Thymus (tissue), 14 donors: ENCODE measurements at places on chromosomes 11 and 22. TPM values are rescaled to one million over a fixed set of nuclear protein-coding genes. Genes with fewer than 3 reads are reported as not detected.
A peak's percentile ranks its signal among the peaks of the same experiment; 100 is the strongest.

DNA sequence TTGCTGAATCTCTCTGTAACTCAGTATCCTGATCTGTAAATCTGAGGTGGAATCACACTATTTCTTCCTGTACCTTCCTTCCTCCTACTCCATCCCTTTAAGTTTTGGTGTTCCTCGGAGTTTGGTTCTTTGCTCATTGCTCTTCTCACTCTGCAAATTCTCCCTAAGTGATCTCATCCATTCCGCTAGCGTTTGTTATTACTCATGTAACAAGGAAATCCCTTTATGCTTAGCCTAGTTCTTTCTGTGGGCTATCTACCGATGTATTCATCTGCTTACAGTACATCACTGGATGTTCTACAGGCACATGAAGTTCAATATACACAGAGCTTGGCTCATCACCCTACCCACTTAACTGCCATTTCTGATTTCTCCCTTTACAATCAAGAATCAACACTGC lies 1.6 kb upstream of the CEP295 start:
- no peak for DNase-seq

DNA sequence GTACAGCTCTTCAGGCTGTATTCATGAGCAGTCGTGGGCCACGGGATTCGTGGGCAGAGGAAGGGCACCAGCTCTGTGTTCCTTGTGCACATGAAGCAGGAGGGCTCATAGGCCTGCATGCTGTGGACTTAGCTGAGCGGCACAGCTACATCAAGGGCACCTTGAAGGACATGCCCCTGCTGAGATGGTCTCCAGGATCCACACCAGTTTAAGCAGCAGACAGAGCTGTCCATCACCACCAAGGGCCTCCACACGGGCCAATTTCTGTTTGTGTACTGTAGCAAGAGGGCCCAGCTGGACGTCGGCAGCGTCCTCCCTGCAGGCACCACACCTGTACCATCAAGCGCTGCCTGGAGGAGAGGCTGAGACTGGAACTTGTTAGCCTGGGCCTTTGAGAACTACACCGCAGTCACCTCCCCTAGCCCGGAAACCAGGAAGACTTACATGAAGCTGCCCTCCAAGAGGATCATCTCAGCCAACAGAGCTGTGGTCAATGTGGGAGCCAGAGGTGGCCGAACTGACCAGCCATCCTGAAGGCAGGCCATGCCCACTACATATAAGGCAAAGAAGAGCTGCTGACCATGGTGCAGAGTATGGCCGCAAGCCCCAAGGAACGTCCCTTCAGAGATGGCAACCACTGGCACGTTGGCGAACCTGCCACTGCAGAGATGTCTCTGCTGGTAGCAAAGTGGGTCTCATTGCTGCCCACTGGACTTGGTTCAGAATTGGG lies 32.7 kb upstream of the GNB1L start:
- DNase-seq, result no peak

DNA sequence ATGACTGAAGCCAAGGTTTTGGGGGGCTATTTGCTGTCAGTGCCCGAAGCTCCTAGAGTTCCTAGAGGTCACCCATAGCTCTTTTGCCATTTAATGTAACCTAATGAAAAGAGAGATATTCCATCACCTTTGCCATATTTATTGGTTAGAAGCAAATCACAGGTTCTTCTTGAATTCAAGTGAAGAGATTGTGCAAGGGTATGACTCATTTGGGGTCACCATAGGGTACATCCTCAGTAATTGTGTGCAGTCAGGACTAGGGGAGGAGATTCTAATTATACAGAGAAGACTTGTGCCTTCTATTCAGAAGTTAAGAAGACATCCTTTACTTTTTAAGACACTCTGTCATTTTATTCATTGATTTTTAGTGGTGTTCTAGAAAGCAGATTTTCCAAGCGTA lies 6.9 kb upstream of the PRAME start:
- no peak for DNase-seq

GRCh38 chr11:46296528-46297448 lies 19.3 kb downstream of the CREB3L1 start:
- no peak for DNase-seq

Gene RRM1
- 109 TPM for total RNA-seq

DNA sequence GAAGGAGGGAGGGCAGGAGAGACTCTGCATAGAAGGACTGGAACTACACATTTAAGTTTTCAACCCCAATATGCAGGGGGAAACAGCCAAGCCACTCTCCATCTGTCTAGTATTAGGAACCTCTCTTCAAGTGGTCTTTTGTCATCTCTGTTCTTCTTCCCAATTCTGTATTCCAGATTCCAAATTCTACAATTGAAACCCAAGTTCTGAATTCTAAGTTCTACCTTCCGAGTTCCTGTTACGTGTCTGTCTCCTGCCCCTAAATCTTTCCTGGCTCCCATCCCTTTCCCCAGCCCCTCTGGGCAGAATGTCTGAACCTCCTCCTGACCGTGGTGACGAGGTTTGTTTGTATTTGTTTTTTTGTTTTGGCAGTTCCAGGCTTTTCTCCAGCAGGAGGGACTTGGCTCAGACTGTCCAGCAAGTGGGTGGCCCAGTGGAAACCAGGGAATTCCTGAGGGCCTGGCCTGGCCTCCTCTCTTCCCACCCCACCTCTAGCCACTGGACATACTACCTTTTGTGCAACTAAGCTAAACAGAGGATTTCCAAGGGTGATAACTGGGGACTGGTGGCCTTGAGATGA lies 1.6 kb upstream of the THOC5 start:
- no peak for DNase-seq

Gene KCNQ1
- 0.94 TPM for total RNA-seq

DNA sequence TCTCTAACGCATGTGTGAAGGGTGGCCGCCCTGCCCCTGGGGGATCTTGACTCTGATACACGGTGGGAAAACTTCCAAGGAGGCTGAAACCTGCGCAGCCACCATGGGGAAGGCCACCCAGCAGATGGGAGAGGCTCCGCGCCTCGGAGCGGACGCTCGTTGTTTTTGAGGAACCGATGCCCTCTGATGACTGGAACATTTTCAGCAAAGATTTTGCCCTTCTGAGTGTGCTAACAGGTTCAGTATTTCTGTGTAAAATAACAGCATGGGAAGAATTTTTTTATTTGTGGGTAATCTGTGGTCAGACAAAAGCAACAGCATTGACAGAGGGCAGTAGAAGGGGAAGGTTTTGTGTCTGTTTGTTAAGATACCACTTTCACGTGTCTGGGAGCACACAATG lies 16.7 kb downstream of the MB start:
- no peak for DNase-seq

GRCh38 chr11:13314676-13315394 lies 37.2 kb downstream of the BMAL1 start:
- DNase-seq, result no peak

DNA sequence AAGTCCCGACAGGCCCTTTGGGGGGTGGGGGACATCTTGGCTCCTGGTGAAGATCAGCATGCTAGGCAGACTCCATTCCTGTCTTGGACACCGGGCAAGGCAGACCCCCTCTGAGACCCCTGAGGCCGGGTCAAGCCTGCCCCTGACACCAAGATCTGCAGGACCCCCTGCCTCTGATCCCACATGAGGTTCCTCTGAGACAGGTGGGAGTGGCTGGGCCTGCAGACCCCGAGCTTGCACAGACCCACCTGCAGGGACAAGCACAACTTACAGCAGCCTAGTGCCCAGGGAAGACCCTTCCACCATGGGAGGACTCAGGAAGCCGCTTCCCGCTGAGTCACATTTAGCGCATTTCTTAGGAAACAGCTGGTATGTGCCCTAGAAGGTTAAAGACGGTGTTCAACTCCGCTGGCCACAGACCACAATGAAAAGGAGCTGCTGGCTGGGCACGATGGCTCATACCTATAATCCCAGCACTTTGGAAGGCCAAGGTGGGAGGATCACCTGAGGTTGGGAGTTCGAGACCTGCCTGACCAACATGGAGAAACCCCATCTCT lies 15.5 kb downstream of the ARVCF start:
- no peak for DNase-seq

GRCh38 chr11:120554766-120555432 lies 43.4 kb downstream of the GRIK4 start:
- no peak for DNase-seq

GRCh38 chr11:87463486-87464102 lies 425.9 kb downstream of the TMEM135 start:
- no peak for DNase-seq

DNA sequence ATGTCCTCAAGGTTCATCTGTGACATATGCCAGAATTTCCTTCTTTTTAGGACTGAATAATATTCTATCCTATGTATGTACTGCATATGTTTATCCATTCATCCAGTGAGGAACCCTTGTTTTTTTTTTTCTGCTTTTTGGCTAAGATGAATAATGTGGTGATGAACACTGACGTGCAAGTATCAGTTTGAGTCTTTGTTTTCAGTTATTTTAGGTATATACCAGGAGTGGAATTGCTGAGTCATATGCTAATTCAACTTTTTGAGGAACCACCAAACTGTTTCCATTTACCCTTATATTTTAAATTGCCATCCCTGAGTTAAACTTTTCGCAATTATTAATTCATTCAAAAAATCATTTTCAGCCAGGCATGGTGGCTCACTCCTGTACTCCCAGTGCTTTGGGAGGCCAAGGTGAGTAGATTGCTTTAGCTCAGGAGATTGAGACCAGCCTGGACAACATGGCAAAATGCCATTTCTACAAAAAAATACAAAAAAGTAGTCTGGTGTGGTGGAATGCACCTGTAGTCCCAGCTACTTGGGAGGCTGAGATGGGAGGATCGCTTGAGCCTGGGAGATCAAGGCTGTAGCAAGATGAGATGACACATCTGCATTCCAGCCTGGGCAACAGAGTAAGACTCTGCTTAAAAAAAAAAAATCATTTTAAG lies 64.2 kb downstream of the MICAL2 start:
- DNase-seq, result peak; percentile 35

Gene OR52I1
- total RNA-seq, result under 0.01 TPM

DNA sequence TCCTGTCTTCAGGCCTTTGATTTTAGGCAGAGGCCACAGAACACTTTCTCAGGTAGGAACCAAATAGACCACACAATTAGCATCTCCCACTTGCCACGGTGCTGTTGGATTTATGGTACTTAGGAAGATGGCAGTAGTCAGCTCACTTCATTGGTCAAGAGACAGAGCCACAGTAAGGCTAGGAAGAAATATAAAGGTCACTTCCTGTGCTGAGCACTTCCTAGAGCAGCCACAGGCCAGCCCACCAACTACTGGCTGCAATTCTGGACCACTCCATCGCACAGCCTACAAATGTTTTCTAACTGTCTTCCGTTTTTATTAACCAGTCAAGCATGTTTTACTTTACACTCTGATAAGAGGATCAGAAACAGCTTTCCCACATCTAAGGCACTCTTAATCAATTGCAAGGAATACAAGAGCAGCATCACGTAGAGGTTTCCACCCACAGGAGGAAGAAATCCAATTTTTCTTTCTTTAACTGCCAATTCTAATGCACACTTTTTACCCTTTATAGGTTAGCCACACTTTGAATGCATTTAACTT lies 54.7 kb downstream of the ABTB2 start:
- DNase-seq, result no peak

GRCh38 chr11:122628810-122629555 lies 26.5 kb upstream of the UBASH3B start:
- DNase-seq, result peak; percentile 77

Gene SLC22A12
- total RNA-seq, result not detected

Gene NCAM1
- 0.47 TPM for total RNA-seq

DNA sequence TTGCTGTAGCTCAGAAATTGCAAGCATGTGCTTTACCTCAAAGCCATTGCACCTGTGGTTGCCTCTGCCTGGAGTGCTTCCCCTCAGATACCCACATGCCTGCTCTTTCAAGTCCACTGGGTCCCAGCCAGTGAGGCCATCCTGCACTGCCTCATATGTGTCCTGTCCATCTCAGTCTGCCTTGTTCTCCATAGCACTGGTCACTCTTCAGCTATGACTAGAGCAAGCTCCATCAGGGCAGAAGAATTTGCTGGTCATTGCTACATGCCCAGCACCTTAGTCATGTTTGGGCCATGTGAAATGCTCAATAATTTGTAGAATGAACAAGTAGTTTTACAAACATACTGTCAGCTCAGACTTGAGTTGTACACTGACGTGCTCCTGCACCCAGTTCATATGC lies 64.4 kb upstream of the HORMAD2 start:
- no peak for DNase-seq

Gene MRPL21
- total RNA-seq, result 101 TPM

- no peak for DNase-seq
Measured at GRCh38 chr11:116689413-116690127, 83.2 kb downstream of the BUD13 start.

Gene SAA4
- total RNA-seq, result 0.61 TPM

Gene CCDC73
- 0.05 TPM for total RNA-seq

GRCh38 chr11:34483106-34483874 lies 30.3 kb downstream of the ELF5 start:
- no peak for DNase-seq

Gene HTR3A
- 0.52 TPM for total RNA-seq

DNA sequence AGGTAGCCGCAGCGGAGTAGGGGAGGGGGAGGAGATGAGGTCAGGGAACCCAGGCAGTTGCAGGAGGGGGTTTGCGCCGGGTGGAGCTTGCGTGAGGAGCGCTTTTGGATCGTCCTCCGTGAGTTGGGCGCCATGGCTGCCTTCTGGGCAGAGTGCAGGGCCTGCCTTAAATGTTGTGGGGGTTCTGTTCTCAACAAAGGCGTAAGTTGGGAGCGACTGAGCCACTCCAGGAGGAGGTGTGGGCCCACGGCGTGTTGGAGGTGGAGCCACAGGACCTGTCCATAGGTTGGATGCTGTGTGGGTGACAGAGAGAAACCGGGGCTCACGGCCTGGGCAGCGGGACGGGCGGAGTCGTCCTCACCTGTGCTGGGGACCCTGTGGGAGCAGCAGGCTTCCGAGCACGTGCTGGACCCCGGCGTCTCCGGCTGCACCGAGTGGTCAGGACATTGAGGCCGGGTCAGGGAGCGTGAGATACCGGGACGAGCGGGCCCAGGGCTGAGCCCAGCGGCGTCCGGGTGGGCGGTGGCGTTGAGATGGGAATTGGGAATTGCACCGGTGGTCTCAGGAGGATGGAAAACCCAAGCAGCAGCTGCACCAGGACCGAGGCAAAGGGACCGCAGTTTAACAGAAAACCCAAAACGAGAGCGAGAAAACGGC lies 977 bp upstream of the PGGHG start:
- DNase-seq, result no peak

Gene YPEL4
- total RNA-seq, result 0.94 TPM

Gene C11orf42
- total RNA-seq, result not detected

Gene ROBO4
- total RNA-seq, result 1.5 TPM

DNA sequence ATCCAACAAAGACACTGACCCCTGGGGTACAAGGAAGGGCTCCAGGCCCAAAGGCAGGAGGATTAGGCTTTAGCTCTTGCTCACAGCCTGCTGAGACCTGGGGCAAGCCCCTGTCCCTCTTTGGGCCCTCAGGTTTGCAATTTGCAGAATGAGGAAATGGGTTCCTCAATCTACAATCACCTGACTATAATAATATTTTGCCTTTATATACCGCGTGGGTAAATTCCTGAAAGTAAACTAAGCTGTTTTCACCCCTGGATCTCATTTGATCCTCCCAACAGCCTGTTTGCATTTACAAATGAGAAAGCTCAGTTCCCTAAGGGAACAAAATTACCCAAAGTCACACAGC lies 797 bp downstream of the STARD10 start:
- no peak for DNase-seq

DNA sequence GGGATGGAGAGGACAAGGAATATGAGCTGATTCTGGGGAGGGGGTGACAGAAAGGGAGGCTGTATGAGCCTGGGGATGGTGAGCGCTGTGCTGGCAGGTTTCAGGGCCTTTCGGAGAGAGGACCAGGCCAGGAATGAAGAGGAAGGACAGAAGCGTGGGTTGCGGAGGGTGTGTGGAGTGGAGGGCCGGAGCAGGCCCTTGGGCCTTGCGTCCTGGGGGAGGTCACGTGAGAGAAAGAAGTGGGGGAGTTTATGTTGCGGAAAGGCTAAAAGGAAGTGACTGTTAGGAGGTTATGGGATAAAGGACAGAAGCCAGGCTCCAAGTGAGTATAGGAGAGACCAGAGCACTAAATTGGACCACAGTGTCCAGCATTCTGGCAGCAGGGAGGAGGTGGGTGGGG lies 17.5 kb downstream of the BCR start:
- no peak for DNase-seq
